ENCODE measurements at places on chromosomes 1 and 21.

DNA sequence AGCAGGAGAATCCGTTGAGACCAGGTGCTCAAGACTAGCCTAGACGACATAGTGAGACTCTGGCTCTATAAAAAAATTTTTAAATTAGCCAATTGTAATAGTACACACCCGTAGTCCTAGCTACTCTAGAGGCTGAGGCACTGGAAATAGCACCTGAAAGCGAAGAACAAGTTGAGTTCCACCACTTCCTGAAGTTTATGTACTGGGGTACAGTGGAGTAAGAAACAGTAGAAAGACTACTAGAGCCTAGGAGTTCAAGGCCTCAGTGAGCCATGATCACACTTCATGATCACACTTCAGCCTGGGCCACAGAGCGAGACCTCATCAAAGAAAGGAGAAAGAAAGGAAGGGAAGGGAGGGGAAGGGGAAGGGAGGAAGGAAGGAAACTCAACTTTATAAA lies 19.8 kb downstream of the RSBN1 start:
- DNase-seq, result no peak

DNA sequence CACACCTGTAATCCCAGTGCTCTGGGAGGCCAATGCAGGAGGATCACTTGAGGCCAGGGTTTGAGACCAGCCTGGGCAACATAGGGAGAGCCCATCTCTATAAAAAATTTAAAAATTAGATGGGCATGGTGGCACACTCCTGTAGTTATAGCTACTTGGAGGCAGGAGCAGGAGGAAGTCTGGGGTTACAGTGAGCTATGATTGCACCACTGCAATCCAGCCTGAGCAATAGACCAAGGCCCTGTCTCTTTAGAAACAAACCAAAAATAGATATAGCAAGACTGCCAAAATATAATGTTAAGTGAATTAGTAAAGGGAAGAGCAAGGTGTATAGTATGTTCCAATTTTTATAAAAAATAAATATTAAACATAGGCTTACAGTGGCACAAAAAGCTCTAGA lies 28.8 kb downstream of the PLEKHO1 start:
- DNase-seq, result no peak

- DNase-seq, result no peak
Observed at GRCh38 chr1:58818075-58818474, 34.2 kb upstream of the JUN start.

DNA sequence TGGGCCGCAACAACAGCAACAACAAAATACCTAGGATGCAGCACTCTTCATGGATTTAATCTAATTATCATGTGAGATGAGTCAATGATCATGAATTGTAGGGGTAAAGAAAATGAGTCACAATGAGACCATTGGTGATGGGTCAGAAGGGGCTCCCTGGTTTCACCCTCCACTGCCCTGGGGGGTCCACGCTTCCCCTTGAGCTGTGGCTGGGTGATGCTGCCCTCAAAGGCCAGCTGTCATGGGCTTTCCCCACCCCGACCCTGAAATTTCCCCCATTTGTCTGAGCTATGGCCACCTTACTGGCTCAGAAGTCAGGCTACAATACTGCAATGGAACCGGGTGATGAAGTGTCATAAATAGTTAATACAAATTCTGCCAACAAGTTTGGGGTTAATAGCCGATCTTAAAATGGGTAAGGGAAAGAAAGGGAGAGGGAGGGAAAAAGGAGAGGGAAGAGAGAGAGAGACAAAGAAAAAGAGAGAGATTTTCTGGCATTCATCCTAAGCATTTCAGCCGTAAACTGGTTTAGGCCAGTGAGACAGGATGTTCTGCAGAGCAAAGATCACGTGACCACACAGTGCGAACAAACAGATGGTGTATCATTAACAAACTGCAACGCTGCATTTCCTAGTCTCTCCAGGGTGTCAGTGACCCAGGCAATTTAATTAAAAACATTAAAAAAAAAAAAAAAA lies 143.4 kb upstream of the ERRFI1 start:
- DNase-seq, result peak; percentile 64

DNA sequence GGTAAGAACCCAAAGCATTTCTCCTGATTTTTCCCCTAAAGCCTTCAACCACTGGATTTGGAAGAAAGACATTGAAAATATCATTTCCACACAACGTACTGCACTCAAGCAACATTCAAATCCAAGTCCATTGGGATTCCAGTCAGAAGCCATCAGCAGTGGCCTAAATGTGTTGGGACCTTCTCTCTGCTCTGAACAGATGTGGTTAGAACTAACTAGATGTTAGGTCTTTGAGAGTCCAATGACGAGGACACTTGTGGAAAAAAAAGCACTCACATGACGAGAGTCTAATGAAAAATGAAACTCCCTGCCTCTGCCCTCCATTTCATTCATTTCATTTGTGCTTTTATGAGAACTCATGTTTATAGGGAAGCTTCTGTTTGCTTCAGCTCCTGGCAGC lies 382.3 kb downstream of the SIPA1L2 start:
- no peak for DNase-seq

DNA sequence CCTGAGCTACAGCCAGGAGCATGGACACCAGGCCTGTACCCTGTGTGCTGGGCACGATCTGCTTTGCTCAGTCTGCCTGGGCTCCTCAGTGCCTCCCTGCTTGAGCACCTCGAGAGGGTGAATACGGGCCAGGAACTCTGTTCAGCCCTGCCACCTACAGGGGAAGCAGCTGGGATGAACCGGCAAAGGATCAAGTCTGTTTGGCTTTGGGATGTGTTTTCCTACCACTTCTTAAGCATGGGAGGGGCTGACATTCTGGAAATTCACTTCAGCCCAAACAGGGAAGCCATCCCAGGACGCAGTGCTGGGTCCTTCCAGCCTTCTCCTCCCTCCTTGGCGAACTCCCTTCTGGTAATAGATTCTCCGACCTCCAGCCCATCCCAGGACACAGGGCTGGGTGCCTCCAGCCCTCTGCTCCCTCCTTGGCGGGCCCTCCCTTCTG lies 55.8 kb upstream of the SELENON start:
- DNase-seq, result peak; percentile 95
